Large intestine (tissue), 12 donors: ENCODE measurements at places on chromosomes 7 and 10. TPM values are rescaled to one million over a fixed set of nuclear protein-coding genes. Genes with fewer than 3 reads are reported as not detected.
A peak's percentile ranks its signal among the peaks of the same experiment; 100 is the strongest.

DNA sequence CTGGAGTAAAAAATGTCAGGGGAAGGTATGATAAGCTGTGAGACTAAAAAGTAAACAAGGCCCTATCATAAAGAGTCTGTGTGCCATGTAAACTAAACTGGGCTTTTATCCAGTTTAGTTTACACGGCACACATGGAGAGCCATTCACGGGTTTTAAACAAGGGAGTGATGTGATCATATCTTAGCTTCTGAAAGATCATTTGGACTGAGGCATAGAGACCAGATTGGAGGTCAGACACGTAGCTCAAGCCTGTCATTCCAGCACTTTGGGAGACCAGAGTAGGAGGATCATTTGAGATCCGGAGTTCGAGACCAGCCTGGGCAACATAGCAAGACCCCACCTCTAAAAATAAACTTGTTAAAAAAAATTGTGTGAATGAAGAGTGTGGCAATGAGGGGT lies 50.1 kb downstream of the SKIDA1 start:
- no peak for DNase-seq

- no peak for DNase-seq
Measured at GRCh38 chr7:151167197-151167961, at the start of gene GBX1. Gene GBX1, minus strand, starts transcription at chr7:151167694. Its CDS starts 146 bp downstream, at chr7:151167548.

The ELMO1 gene
- 9.5 TPM for polyA plus RNA-seq

- DNase-seq: no peak
Measured at GRCh38 chr7:145269418-145270161, 433.7 kb upstream of the TPK1 start.

DNA sequence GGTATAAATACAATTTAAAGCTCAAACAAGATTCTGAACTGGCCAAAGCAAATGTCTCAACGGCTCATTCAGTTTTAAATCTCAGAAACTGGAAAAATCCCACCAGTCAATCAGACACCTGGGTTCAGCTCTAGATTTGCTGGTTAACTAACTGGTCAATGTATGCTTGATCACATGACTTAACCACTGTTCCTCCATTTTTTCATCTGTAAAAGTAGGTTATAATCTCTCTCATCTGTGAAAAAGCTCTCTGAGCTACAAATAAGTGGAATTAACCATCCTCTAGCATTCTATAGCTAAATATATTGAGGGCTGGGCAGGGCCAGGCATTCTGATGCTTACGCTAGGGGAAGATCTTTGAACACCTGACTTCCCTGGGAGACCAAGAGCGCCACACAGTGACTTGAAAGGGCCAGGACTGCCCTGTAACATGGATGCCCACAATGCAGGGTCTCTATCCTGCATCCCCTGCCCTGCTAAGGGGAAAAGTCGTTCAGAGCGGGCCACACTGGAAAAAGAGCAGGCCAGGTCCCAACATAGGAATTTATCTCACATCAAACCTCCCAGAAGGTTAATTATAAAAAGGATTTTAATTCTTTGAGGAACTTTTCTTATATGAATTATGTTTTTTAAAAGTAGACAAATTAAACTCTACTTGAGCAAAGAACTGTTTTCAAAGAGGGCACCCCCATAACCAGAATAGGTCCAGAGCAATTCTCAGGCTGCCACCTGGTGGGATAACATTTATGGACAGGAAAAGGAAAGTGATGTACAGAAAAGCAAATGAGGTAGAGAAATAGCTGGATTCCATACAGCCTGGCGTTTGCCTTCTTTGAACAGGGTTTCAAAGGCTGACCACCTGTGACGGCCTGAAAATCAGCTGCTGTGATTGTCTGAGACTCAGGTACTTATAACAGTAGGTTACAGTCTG lies 1.8 kb downstream of the RP9 start:
- peak; percentile 20 for DNase-seq

The OPALIN gene
- polyA plus RNA-seq: not detected
